Lung (tissue), 17 donors: ENCODE measurements at places on chromosomes 3 and 15. TPM values are rescaled to one million over a fixed set of nuclear protein-coding genes. Genes with fewer than 3 reads are reported as not detected.

Gene LIPC
- 0.57 TPM for total RNA-seq

Gene DRD3
- not detected for total RNA-seq

Gene STARD5
- 7.0 TPM for total RNA-seq

Gene TMOD2
- total RNA-seq: 9.4 TPM

Gene PATL2
- 2.4 TPM for total RNA-seq

Gene IL17RC
- total RNA-seq: 35.4 TPM

Gene C3orf49
- total RNA-seq: not detected

Gene IFRD2
- 98.8 TPM for total RNA-seq

Gene IMPG2
- 0.54 TPM for total RNA-seq

Gene SMAD6
- 67.9 TPM for total RNA-seq

Gene ARHGEF3
- 25.9 TPM for total RNA-seq

Gene GPR87
- total RNA-seq: 1.5 TPM

Gene FSTL1
- total RNA-seq: 304 TPM

Gene DENND4A
- 52.8 TPM for total RNA-seq

Gene MASP1
- 8.3 TPM for total RNA-seq

Gene CCR1
- 9.7 TPM for total RNA-seq

Gene MUC13
- total RNA-seq: 0.43 TPM

Gene C15orf61
- 5.6 TPM for total RNA-seq

Gene ZDHHC3
- 93.9 TPM for total RNA-seq

Gene WDR5B
- total RNA-seq: 7.5 TPM

Gene CCR5
- total RNA-seq: 4.4 TPM

Gene RASL12
- 75.7 TPM for total RNA-seq

Gene LEKR1
- total RNA-seq: 5.4 TPM

Gene IL12A
- 3.3 TPM for total RNA-seq

Gene MED12L
- 0.82 TPM for total RNA-seq

Gene CCK
- 0.28 TPM for total RNA-seq

Gene MNS1
- 6.7 TPM for total RNA-seq

Gene PLCH1
- 14.2 TPM for total RNA-seq

Gene GLDN
- total RNA-seq: 75.8 TPM

Gene ATP8B4
- total RNA-seq: 4.1 TPM

Gene ZBBX
- total RNA-seq: 22.8 TPM

Gene SPATA12
- not detected for total RNA-seq

Gene CDCP1
- total RNA-seq: 1.6 TPM

Gene MLF1
- 35.3 TPM for total RNA-seq

Gene NPHP3
- 17.8 TPM for total RNA-seq

Gene ZNF619
- 10.0 TPM for total RNA-seq

Gene RPP25
- total RNA-seq: 3.8 TPM

Gene ECE2
- 0.15 TPM for total RNA-seq

Gene TGM5
- 0.15 TPM for total RNA-seq

Gene FAM81A
- total RNA-seq: 2.9 TPM

Gene CACNA2D2
- total RNA-seq: 35.8 TPM

Gene RARRES1
- 36.3 TPM for total RNA-seq

Gene RASGRP1
- 2.5 TPM for total RNA-seq
